Stimulated activated CD8-positive, alpha-beta memory T cell treated with anti-CD3 and anti-CD28 coated beads, Interleukin-4, amount 100 ng/mL, for 24 hours (primary cell): ENCODE measurements at places on chromosomes 3 and 15.

GRCh38 chr3:120093119-120093910, 932 bp downstream of the GSK3B start:
- DNase-seq: no peak

DNA sequence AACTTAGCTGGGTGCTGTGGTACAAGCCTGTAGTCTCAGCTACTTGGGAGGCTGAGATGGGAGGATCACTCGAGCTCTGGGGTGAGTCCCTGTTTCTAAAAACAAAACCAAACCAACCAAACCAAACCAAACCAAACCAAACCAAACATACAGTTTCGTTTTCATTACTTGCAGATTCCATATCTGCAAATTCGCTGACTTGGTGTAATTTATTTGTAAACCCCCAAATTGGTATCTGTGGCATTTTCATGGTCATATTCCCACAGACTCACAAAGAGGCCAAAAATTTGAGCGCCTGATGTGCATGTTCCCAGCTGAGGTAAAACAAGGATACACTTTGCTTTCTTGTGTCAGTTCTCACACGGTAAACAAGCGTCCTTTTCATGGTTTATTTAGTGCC, 1138.3 kb downstream of the ROBO1 start:
- no peak for DNase-seq

GRCh38 chr3:170154569-170155143, 26.9 kb downstream of the PHC3 start:
- DNase-seq: no peak

GRCh38 chr3:112056451-112056929, 22.0 kb downstream of the TMPRSS7 start:
- DNase-seq: no peak

- DNase-seq: no peak
Measured at GRCh38 chr3:194054540-194054939, 81.4 kb upstream of the HES1 start.

DNA sequence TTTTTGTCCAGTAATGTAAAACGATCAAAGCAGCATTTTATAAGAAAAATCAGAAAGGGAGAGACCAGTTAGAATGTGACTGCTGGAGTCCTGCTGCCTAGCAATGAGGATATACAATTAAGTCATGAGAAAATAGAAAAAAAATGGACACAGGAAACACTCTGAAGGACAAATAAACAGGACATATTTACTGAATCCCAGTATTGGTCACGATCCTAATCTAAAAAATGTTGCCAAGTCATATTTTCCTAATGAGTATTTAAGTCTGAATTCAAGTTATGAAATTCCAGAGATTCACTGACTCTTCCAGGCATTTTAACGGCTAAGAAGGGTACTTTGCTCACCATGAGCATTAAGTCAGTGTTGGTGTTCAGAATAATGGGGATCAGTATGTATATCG, 154.3 kb upstream of the CCDC54 start:
- DNase-seq: no peak

DNA sequence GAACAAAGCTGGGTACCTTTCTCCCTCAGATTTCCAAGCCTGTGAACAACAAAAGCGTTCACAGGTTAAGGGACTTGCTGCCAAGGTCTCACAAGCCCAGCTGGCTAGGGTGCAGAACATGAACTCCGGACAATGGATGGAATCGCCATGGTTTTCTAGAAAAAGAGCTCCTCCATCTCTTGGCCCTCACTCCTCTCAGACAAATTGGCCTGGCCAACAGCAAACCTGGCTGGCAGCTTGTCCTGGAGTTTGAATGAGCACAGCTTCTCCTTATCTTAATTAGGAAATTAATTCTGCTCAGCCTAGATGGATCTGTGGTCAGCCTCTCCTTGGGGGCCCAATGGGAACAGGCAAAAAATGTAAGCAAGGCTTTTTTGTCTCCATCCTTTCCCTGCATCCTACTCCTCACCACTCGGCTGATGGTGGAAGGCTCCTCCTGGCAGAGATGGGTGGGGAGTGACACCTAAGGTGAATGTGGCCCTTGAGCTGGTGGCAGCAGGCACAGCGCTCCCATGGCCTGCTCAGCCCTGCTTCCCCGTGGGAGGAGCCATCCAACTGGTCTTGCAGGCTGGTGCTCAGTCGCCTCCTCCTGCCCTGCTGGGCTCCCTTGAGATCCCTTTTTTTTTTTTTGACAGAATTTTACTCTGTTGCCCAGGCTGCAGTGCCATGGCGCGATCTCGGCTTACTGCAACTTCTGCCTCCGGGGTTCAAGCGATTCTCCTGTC, 5.8 kb downstream of the KLHL25 start:
- DNase-seq: no peak

- DNase-seq: no peak
Measured at GRCh38 chr15:39030291-39031070, 465.9 kb upstream of the RASGRP1 start.

DNA sequence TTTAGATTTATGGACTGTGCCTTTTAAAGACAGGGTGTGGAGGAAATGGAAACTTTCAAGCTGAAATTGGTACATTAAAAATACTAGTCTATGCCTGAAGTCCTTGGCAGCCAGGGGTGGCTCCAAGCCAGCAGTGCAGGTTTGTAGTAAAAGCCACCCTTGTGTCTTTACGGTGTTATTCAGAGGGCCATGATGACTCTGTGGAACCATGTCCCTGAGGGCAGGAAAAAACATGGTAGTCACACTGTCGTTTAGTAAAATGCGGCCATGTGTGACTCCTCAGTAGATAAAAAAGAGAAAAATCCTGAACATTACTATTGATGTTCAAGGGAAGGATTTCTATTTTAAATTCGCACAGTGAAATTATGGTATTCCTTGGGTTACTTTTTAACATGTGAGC, 2.7 kb downstream of the FAN1 start:
- DNase-seq: no peak

DNA sequence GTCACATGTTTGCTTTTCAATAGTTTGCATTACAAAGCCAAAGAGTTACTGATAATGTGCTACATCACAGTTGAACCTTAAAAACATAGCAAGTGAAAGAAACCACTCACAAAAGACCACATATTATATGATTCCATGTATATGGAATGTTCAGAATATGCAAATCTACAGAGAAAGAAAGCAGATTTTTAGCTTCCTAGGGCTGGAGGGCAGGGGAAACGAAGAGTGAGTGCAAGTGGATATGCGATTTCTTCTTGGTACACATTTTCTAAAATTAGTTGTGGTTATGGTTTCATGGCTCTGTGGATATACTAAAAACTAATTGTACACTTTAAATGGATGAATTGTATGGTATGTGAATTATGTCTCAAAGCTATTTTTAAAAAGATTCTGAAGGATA, 4.0 kb upstream of the GBE1 start:
- DNase-seq: no peak

GRCh38 chr3:190424478-190425439, 24.9 kb downstream of the TMEM207 start:
- DNase-seq: no peak

DNA sequence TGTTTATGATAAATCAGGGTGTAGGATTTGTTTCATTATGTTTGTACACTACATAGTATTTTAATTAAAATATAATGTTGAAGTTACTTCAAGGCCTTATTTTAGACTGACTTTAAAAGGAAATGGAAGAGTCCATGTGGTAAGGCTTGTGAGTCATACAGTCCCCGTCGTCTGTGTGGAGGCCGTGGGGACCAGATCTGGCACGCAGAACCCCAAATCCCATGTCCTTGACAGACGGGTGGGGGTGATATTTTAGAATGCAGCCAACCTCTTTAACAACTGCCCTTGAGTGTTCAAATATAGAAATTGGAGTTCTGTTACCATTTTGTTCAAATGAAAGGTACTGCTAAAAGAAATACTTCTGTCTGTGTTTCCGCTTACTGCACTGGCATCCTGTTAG, 35.8 kb downstream of the ABHD17C start:
- DNase-seq: no peak

DNA sequence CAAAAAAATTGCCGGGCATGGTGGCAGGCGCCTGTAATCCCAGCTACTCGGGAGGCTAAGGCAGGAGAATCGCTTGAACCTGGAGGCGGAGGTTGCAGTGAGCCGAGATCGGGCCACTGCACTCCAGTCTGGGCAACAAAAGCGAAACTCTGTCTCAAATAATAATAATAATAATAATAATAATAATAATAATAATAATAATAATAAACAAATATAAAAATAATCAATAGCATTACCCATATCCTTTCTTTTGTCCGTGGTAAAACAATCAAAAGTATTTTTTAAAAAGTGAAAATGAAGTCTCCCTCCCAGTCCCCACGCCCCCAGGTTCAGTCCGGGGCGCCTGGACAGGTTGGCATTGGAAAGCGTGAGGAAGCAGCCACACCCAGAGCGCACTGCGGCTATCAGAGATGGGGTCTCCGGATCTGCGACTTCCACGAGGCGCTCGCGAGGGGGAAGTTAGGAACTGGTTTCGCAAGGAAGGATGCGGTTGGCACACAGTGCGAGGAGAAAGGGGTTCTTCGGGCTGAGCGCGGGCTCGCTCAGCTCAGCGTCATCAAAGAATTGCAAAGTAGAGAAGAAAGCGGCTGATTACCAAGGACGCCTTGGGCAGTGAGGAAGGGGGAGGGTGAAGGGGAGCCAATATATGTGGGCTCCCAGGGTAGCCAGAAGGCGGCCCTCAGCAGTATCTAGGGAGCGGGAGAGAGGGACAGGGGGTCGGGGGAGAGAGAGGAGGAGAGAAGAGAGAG, 69.5 kb upstream of the EPHB3 start:
- DNase-seq: no peak

DNA sequence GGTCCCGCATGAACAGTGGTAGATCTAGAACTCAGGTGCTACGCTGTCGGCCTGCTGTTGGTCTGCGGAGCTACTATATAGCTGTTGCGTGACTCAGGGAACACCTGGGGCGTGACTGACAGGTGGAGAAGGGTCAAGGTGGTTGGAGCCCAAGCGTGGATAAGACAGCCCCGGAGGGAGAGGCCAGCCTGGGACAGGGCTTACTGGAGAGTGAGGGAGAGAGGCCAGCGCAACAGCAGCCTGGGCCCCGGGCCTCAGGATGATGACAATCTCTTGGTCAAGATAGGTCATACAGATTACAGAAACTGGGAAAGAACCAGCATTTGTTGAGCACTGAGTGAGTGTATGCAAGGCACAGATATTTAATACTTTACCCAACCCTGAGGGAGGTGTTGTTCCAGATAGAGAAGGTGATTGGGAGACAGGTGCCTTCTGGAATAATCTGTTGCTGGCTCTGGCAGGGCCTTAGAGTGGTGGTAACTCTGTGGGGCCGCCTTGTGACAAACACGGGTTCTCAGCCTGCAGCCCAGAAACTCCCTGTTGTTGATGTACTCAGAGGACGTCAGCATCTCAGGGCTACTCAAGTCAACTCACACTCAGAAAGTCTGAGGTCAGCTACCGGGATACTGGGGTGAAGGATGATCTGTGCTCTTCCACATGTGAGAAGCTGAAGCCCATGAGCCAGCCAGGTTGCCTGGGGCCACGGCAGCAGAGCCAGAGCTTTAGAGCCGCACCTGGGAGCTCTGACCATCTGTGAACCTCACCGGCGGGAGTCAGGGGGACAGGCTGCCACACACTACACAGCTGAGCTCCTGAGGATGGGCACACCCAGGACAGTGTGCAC, 265.4 kb upstream of the HES1 start:
- no peak for DNase-seq

DNA sequence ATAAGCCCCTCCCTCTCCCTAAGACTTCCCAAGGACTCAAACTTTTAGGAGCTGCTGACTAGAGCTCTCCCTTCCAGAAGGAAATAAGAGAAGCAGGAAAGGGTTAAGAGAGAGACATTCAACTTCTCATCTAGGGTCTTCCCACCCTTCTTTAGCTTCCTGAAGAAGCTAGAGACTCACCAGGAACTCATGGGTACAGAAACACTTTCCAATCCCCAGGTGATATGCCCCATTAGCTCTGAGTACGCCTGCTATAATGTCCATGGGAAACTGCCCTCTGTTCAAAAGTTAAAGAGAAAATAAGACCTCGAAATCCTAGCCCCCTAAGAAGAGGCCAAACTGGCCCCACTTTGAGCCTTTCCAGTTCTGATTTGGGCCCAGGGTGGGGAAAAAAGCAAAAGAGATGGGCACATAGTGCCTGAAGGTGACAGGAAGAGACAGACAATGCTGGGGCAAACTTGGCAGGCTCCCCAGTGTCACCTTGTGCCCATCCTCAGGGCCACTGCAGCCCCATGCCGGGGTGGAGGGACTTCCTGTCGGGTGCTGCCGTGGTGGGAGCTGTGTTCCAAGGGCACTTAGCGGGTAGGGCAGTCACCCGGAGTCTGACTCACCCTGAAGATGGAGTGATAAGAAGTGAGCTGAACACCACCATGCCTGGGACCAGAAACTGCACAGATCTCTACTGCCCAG, 29.5 kb downstream of the CCDC12 start:
- DNase-seq: peak; percentile 52

DNA sequence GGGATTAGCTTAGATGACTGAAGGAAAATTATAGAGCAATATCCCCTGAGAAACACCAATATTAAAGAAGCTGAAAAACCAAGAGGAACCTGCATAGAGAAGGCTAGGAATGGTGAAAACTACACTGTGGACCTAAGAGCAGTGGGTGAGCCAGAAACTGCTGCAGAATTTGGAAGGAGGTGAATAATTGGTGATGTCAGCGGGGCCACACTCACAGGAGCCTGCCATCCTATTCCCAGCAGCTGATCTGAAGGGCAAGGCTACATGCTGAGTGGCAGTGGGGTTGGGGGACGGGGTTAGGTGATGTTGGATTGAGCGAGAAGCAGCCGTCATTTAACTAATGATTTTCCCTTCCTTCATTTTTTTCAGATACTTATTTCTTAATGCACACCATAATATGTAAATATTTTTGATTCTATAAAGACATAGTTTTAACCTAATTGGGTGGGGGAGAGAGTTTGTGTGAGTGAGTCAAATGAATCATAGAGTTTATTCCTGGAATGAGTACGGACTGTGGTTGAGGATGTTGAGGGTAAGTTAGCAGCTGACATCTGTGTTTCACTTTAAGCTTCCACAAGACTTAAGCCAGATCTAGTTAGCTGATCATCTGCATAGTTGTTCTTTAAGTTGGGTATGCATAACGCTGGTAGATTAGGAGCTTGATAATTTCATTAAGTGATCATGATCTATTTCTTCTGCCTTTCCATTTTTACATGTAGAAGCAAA, 222.8 kb downstream of the PTPRG start:
- DNase-seq: no peak

DNA sequence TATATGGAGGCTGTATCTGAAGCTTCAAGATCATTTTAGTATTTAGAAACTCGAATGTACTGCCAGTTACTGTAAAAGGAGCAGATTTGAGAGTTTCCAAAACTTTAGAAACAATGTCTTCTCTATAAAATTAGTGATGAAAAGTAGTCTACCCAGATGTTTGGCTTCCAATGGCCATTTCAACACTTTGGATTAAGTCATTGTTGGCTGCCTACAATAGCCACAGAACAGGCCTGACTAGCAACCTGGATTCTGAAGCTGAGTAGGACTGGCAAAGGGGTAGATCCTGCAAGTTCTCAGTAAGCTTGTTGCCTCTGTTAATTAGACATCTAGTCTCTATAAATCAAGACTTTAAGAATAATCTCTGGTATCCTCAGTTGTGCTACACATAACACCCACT, 239.0 kb upstream of the KCNMB2 start:
- no peak for DNase-seq

DNA sequence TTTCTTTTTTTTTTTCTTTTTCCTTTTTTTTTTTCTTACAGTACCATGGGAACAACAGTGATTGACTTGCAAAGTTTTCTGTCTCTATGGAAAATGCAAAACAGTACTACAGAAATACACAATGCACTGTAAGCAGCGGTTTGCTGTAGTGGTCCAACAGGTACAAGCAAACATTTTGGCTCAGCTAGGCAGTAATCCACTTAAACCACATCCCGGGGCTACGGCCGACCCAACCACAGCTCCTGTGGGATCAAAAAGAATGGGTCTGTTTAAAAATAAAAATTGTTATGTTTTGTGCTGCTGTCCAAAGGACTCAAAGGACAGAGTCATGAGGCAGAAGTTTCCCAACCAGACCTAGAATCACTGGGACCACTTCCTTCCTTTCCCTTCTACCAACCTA, 667.1 kb upstream of the ADAMTS9 start:
- DNase-seq: no peak
